ENCODE measurements at places on chromosomes 3 and 15.
A peak's percentile ranks its signal among the peaks of the same experiment; 100 is the strongest.

DNA sequence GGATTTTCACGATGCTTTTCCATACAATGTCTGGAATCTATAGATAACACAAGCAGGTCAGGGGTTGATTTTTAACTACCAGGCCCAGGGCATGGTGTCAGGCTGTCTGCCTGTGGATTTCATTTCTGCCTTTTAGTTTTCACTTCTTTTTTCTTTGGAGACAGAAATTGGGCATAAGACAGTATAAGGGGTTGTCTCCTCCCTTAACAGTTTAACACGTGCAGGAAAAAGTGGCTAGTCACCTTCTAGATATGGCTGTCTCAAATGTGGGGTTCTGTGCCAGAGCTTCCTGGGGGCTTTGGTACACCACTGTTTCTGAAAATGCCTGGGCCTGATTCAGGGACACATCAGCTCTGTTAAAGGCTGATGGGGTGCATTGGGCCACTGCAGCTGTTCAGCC, 7.4 kb upstream of the ZNF589 start:
- DNase-seq, result no peak

DNA sequence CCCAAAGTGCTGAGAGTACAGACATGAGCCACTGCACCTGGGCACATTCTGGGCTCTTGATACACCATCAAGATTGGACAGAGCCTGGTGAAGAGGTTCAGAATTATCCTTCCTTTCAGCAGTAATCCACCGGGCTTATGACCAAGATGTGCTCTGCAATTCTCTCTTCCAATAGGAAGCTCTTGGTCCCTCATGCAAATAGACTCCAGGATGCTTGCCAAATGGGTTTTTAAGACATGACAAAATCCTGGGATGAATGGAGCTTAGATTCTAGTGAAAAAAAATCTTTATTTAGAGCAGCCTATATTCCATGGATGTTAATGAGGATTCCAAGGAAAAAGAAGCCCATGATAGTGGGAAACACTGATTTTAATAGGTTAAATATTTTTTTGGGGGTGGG, 119.1 kb downstream of the SV2B start:
- no peak for DNase-seq

- DNase-seq, result no peak
These were observed 29.3 kb upstream of the ST3GAL6 start for GRCh38 chr3:98733812-98734281.

- DNase-seq, result no peak
These were observed 128.5 kb downstream of the SERPINI1 start for GRCh38 chr3:167863811-167864551.

GRCh38 chr3:62048577-62048976, 324.8 kb downstream of the FEZF2 start:
- no peak for DNase-seq

DNA sequence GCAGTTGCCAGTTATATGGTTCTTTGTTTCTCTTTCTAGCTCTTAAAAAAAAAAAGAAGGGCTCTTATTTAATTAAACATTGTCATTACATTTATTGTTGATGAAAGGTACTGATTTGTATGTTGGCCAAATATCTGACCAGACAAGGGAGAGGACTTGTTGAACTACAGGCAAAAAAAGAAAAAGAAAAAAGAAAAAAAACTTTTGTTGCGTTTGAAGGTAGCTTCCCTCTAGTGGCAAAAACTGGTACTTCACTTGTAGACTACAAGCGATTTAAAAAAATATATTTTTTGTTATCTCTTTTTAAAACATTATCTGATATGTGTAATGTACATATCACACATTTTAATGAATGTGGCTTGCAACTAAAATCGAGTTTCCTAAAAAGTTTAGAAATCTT, 280.6 kb downstream of the ROBO2 start:
- DNase-seq, result peak; percentile 9

GRCh38 chr3:46114323-46114988, 87.2 kb upstream of the XCR1 start:
- no peak for DNase-seq

DNA sequence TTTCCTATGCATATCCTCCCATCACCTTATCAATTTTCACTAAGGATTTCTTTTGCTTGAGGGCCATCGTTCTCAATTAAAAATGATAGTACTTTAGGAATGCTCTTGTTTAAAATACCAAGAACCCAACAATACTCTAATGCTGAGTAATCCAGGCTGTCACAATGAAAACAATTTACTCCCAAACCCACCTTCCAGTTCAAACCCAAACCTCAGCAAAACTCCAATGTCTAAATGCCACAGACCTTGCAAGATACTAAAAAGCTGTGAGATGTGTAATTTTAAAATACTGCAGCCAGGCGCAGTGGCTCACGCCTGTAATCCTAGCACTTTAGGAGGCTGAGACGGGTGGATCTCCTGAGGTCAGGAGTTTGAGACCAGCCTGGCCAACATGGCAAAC, 889.8 kb downstream of the ROBO1 start:
- DNase-seq, result no peak

DNA sequence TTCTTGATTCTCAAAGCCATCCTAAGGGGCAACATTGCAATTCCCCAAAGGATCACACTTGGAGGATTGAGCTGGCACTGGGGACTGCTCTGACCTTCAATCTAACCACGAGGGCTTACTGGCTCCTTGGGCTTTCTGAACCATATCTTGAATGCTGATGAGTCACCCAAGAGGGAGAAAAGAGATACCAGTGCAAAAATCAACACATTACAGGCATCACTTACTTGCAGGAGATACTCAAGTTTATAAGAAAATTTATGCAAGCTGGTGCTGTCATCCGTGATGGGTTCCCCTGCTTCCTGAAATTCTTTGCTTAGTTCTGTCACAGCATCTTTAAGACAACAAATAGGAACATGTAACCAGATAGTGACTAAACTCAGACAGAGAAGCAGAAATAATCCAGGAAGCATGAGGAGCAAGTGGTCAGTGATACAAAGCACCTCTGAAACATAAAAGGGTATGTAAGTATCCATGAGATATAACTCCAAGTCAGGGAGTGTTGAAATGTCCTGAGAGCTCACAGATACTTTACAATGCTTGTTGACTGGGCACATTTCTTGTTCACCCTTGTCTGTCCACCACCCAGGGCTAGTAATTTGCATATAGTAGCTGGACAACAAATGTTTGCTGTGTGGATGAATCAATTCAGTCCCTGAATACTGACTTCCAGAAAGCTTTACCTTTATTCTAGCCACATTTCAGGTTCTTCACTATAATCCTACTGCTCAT, 14.1 kb downstream of the FYCO1 start:
- DNase-seq, result no peak

All from keratinocyte (primary cell).